Stomach (tissue), 19 donors: ENCODE measurements at places on chromosomes 16 and 17. TPM values are rescaled to one million over a fixed set of nuclear protein-coding genes. Genes with fewer than 3 reads are reported as not detected.

NPIPA1 gene
- total RNA-seq, result 64.5 TPM

KRTAP9-4 gene
- total RNA-seq, result not detected

DNA sequence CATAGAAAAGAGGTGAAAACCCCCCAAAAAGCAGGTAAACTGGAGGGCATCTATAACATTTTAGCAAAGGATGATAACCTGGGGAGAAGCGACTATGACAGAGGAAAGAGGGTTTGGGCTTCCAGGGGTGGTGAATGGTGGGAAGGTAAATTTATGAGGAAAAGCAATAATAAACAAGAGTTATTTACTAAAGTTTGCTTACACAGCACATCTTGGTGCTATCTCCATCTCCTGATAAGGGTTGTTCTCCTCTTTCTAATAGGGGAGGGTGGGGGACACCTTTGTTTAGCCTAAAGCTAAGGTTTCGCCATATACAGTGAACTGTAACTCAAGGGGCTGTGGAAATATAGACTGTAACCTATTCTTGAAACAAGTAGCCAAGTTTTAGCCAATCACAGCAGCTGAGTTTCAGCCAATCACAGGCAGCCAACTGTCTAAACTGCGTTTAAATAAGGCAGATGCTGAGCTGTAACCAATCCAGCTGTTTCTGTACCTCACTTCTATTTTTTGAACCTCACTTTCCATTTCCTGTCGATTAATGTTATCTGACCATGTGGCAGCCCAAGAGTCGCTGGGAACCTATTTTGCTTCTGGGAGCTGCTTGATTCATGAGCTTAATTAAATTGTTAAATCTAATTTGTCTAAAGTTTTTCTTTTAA is 191.8 kb downstream of the MAP2K6 start:
- DNase-seq, result no peak
- no peaks in the 10 kb centered on the region for H3K27me3 ChIP-seq
- H3K4me3 ChIP-seq, result no peak overlapping the region
- H3K36me3 ChIP-seq, result no peaks in the 10 kb centered on the region
- H3K4me1 ChIP-seq, result peaks cover 39% of the 10 kb centered on the region
- H3K27ac ChIP-seq, result peak overlapping the region; percentile 63

DNA sequence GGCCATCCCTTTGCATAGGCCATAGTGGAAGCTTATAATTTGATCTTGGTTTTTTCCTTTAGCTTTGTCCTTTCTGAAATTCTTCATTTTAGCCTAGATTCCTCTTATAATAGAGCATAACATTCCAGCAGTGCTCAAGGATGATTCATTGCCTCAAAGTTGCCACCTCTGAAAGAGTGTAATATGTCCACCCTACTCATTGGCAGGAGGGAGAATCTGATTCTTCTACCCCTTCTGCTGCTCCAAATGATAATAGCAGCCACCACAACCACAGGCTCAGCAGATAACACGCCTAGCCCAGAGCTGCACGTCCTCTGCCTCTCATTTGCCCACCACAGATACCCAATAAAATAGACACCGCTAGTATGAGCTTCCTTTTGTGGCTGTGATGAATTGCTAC is 337.4 kb upstream of the HSBP1 start:
- H3K36me3 ChIP-seq, result no peaks in the 10 kb centered on the region
- H3K27ac ChIP-seq, result no peak overlapping the region
- H3K4me1 ChIP-seq, result no peaks in the 10 kb centered on the region
- H3K27me3 ChIP-seq, result no peaks in the 10 kb centered on the region

DNA sequence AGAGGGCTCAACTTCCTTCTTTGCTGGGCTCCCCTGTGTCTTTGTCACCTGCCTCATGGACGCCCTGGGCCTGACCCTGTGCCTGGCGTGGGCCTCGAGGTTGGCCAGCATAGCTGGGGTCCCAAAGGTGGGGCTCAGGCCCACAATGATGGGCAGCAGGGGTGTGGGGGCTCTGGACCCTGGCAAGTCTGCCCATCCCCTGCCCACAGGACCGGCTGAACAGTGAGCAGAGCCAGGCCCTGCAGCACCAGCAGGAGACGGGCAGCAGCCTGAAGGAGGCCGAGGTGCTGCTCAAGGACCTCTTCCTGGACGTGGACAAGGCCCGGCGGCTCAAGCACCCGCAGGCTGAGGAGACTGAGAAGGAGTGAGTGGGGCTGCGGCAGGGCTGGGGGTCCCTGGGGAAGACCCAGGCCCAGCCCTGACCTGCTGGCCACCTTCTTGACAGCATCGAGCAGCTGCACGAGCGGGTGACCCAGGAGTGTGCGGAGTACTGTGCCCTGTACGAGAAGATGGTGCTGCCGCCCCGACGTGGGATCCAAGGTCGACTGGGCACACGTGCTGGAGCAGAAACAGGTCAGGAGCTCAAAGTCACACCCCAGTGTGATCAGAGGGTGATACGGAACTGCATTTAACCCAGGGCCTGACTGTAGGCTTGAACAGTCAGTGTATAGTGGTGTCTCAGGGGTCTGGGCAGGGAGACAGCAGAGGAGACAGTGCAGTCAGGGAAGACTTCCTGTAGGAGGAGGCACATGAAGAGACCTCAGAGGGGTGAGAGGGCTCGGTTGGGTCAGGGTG is 3.8 kb downstream of the EVPLL start:
- no peak overlapping the region for H3K27ac ChIP-seq
- no peaks in the 10 kb centered on the region for H3K36me3 ChIP-seq
- no peak for DNase-seq
- no peak overlapping the region for H3K4me3 ChIP-seq
- H3K4me1 ChIP-seq, result peaks cover 10% of the 10 kb centered on the region
